NCI-H446 treated with DMSO at 0.1 percent for 48 hours (cell line): ENCODE measurements at places on chromosomes 3 and 15.
A peak's percentile ranks its signal among the peaks of the same experiment; 100 is the strongest.

GRCh38 chr15:68271854-68272471 lies 5.6 kb upstream of the FEM1B start:
- DNase-seq = no peak

DNA sequence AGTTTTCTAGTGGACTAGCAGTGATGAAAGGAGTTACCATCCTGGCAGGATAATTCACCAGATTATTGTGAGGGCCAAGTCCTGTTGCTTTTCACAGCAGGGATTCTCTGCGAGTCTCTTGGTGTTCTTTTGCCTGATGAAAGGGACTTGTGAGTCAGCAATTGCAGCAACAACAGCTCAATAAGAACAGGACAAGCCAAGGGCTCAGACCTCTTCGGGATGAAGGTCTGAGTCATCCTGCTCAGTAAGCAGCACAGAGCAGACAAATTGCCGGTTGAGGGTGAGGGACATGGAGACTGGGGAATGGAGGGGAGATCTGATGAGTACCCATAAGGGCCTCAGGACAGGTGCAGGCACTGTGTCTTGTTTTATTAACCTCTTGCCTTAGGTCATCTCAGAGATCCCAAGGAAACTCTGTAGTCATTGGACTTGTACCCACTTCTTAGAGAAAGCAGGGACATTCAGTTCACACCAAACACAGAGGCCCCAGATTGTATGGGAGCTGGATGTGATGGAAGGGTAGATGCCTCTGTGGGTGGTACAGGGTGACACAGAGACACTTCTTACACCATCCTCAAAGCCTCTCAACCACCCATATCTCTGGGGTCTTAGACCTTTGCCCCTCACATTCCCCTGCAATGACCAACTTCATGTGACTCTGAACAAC lies 173.8 kb upstream of the TLE3 start:
- peak; percentile 26 for DNase-seq

DNA sequence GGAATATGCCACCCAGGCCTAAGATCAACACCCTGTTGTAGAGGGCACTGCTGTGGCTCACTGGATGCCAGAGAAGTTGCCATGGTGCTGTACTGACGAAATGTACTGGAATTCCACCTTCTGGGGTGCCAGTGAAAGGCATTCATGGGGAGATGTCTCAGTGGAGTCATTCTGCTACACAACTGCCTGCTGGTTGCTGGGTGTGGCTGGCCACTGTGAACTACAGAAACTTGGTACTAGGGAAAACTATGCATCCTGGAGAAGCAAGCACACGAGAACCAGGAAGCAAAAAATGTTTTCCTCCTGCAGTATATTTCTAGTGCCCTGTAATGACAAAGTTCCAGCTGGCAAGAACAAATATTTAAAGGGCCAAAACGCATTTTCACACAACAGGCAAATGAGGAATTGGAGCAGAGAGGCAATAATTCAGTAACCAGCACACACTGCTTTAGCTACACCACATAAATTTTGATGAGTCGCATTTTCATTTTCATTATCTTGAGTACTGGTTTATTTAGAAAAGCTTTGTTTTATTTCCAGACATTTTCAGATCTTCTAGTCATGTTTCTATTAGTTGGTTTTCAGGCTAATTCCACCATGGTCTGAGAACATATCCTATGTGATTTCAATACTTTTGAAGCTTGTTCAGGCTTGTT lies 18.3 kb upstream of the RFX7 start:
- DNase-seq = no peak

DNA sequence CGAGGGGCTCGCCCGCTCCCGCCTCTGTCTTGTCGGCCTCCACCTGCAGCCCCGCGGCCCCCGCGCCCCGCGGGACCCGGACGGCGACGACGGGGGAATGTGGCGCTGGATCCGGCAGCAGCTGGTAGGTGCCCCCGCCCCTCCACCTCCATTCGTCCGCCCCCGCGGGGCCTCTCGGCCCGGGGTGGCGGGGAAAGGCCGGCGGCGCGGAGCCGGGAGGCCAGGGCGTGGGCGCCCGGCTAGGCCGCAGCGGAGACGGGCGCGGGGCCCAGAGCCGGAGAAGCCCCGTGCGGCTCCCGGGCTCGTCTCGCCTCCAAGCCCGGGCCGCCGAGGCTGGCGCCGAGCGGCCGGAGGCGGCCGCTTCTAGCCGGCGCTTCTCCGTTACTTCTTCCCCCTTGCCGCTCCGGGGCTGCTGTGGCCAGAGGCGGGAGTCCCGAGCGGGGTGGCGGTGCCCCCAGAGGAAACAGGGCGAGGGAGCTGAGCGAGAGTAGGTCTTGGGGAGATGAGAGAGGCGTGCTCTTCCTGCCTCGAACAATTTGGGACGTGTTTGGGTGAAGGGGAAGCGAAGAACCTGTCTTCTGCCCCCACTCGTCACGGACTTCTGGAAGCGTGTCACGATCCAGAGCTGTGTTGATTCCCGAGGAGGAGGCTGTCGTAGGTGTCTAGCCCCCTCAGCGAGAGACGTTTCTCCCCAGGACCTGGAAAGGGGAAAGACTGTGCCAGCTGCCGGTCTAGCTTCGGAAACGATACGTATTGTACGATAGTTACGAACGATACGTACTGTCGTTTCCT lies 555 bp downstream of the ATP11B start:
- DNase-seq = no peak

DNA sequence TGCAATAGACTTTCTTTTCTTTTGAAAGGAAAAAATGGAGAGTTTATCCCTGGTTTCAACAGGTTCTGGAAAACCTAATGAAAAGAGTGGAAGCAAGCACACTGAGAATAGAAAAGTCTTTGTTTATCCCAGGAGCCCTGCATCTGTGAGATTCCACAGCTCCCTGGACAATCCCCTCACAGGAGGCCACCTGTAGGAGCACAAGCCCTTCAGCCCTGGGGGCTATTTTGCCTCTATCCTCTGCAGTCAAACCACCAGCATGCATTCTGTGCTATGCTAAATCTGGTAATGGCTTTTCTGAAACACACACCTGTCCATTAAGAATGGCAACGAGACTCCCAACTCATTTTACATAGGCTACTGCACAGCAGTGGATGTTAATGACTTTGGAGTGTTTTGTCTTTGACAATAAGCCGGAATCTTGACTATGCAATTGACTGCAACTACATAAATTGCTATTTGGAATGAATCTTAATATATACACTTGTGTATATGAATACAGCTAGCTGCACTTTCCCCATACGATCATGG lies 369.4 kb downstream of the NR2F2 start:
- no peak for DNase-seq

- DNase-seq = no peak
These were observed 186.4 kb upstream of the TMC3 start for GRCh38 chr15:81560405-81560804.

DNA sequence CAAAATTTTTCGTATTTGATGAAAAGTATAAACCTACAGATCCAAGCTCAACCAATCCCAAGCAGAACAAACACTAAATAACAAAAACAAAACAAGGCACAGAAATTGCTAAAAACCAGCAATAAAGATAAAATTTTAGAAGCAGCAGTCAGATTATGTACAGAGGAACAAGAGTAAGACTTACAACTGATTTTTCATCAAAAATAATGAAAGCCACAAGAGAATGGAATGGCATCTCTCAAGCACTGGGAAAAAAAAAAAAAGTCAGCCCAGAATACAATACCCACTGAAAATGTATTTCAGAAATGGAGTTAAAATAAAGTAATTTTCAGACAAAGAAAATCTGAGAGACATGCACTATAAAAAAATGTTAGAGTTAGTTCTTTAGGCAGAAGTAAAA lies 27.0 kb downstream of the GPR156 start:
- DNase-seq = no peak

GRCh38 chr3:149879872-149880271 lies 66.9 kb downstream of the RNF13 start:
- DNase-seq = peak; percentile 72

DNA sequence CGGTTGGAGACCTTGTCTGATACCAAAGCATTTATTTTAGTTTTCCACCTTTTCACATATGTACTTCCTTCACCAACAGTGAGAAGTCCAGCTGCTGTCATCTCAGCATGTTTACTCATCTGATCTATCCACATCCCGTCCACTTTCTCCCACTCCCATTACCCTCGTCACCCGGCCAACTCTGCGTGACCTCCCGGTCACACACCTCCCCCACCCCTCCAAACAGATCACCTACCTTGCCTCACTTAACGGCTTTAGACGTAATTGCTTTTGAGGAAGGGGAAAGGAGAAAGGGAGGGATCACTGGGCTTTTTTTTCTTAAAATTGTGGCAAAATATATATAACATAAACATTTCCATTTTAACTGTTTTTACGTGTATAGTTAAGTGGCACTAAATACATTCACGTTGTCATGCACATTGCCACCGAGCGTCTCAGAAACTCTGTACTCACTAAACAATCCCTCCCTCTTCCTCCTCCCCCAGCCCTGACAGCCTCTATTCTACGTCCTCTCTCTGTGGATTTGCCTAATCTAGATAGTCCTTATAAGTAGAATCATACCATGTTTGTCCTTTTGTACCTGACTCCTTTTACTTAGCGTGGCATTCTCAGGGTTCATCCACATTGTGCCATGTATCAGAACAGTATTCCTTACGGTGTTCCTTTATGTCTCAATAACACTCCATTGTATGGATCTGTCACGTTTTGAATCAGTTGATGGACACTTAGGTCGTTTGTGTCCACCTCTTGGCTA lies 67.2 kb downstream of the LMLN start:
- no peak for DNase-seq

DNA sequence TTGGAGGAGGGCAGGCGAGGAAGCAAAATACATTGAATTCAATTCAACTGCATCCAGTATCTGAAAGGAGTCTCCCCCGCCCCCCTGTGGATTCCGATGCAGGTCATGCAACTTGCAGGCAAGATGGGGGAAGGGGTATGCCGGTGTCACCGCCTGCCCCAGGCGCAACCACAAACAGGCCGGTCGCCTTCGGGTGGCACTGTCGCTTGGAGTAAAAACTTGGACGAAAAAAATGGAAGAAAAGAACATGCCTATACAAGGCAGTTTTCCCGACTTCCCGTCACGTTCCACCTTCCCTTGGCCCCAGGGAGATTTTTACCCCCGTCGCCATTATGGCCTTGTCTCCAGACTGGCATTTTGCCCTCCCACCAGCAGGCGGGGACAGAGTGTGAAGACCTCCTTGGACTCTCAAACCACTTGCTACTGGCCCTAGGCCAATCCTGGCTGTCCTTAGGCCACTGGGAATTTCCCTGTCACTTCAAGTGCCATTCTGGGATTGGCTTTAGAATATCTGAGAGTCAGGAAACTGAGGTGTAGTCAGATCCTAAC lies 1.6 kb upstream of the NTRK3 start:
- no peak for DNase-seq

DNA sequence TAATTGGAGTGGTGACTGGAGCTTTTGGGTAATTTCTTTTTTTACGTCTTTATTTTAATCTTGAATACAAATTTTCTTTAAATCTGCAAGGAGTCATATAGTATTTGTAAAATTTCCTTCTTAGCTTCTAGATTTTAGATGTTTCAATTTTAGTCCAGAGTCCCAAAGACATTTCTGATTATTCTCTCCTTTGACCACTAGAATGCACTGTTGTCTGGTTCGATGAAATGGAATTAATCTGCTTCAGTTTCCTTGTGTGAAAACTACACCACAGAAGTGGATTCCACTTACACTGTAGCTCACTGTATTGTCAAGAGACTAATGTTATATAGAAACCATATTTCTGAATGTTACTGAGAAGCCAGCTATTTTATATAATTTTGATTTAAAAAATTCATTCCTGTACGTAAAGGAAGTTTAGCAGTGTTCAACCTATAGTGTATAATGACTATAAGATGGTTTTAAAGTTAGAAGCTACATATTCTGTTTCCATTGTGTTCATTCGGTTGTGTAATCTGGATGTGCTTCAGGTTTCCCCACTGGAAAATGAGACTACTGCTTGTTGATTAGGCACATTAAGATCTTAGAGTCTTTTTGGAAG lies 6.1 kb downstream of the GRAMD1C start:
- DNase-seq = peak; percentile 14

GRCh38 chr3:108001457-108001856 lies 89.4 kb downstream of the CD47 start:
- no peak for DNase-seq

GRCh38 chr3:15647611-15648167 lies 46.1 kb downstream of the BTD start:
- no peak for DNase-seq

DNA sequence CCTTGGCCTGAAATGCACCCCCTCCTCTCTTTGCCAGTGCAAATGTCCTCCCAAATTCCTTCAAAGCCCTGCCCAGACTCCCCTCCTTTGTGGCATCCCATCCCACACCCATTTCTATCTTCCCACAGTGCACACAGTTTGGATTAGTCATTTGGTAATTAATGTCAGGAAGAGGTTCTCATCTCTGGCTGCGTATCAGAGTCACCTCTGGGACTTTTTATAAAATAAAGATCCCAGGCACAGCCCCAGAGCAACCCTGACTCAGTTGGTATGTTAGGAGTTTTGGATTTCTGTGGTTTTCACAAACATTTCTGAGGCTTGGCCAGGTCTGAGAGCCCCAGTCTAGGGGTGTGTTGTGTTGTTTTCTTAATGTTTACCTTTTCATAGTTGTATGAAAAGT lies 41.6 kb downstream of the C3orf20 start:
- DNase-seq = no peak

DNA sequence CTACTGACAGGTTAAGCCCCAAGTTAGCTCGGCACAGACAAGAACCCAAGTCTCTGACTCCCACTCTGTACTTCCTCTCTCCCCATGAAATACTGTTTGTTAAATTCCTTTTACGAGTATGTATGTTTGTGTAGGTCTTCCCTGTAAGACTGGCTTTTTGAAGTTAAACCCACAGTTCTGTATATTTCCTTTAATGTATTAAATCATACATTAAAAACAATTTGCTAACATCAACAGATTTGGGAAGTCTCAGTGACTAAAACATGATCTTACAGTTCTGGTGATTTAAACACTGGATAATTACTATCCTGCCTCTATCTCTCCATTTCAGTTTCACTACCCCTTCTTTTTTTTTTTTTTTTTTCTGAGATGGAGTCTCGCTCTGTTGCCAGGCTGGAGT lies 4.4 kb downstream of the CMTM6 start:
- no peak for DNase-seq

- DNase-seq = no peak
These were observed 1.9 kb downstream of the FNDC3B start for GRCh38 chr3:172040981-172041963.

DNA sequence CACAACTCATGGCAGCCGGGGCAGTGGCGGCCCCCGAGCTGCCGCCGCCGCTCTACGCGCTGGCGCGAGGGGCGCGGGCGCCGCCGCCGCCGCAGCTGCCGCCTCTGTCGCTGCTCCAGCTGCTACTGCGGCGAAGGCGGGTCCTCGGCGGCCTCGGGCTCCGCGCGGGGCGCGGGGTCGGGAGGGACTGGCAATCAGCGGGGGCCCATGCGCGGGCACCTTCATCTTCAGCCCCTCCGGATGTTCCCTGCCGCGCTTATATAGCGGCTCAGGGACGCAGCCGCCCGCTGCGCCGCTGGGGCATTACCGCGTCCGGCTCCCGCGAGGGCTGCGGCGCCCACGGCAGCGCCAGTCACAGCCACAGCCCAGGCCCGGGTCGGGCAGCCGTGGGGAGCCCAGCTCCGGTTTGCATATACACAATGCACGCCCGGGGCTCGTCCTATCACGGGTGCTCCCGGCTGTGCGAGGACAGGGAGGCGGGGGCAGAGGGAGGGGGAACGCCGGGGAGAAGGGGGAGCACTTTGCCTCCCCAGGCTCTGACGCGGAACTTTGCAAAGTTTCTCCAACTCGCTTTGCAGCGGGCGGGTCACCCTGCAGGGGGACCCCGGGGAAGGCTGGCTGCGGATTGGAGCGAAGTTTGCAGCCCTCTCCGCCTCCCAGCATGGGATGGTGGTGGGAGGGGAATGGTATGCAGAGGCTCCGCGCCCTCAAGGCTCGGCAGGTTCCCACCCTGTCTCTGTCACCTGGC lies at the start of gene VGLL3:
Gene VGLL3, minus strand, starts transcription at position 416 of the 748 bp plus-strand sequence. Its CDS starts 406 bp downstream, at position 10.
- no peak for DNase-seq
